ENCODE measurements at places on chromosomes 7 and 10.

GRCh38 chr7:139580435-139580834 lies 57.0 kb downstream of the CLEC2L start:
- no peak for DNase-seq

DNA sequence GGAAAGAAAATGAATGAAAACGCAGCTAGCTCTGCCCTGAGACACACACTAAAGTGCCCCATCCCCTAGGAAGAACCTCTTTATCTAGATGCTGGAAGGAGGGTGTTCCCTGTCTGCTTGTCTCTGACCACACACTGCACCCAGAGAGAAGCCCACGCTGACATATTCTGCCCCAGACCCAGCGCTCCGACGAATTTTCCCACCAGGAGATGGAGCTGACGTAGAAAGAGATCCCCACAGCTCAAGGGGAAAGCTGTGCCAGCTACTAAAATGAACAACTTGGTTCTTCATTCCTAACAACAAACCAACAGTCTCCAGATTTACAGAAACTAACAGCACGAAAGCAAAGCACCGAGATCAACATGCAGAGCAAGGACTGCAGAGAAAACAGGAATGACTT lies 73.3 kb downstream of the KIAA1549 start:
- DNase-seq, result no peak

DNA sequence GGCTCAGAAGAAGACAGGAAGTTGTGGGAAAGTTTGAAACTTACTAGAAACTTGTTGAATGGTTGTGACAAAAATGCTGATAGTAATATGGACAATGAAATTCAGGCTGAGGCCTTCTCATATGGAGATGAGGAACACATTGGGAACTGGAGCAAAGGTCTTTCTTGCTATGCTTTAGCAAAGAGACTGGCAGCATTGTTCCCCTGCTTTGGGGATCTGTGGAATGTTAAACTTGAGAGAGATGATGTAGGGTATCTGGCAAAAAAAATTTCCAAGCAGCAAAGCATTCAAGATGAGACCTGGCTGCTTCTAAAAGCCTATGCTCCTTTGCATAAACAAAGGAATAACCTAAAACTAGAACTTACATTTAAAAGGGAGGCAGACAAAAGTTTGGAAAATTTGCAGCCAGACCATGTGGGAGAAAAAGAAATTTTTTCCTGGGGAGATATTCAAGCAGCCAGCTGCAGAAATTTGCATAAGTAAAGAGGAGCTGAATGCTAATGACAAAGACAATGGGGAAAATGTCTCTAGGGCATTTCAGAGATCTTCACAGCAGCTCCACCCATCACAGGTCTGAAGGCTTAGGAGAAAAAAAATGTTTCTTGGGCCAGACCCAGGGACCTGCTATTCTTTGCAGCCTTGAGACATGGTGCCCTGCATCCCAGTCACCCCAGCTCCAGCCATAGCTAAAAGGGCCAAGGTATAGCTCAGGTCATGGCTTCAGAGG lies 16.5 kb upstream of the KCND2 start:
- DNase-seq, result no peak

- no peak for DNase-seq
These were observed 21.8 kb downstream of the NET1 start for GRCh38 chr10:5434017-5434753.

- no peak for DNase-seq
These were observed 979 bp downstream of the LRRC4 start for GRCh38 chr7:128030263-128030653.

GRCh38 chr7:24713850-24714675 lies 43.2 kb downstream of the GSDME start:
- no peak for DNase-seq
